Nephron progenitor cell (in vitro differentiated cells): ENCODE measurements at places on chromosomes 1 and 21.

GRCh38 chr1:36963006-36963405 is 71.3 kb downstream of the GRIK3 start:
- DNase-seq = no peak

DNA sequence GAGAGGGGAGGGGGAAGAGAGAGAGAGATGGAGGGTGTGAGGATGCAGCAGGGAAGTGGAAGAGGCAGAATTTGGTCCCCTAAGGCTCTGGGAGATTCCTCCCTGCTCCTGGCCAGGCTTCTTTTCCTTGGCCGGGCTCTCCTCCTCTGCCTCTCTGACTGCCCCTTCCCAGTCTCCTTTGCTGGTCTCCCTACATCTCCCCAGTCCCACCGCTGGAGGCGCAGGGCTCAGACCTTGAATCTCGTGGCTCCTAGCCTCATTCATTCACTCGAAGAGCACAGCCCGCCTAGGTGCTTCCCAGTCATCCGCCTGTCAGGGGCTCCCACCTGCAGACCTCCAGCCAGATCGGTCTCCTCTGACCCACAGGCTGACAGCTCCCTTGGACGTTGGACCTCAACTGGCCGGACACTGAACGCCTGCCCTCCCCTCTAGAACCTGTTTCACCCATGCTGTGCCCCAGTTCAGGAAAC is 76.5 kb downstream of the VWA5B1 start:
- DNase-seq = peak; percentile 58

DNA sequence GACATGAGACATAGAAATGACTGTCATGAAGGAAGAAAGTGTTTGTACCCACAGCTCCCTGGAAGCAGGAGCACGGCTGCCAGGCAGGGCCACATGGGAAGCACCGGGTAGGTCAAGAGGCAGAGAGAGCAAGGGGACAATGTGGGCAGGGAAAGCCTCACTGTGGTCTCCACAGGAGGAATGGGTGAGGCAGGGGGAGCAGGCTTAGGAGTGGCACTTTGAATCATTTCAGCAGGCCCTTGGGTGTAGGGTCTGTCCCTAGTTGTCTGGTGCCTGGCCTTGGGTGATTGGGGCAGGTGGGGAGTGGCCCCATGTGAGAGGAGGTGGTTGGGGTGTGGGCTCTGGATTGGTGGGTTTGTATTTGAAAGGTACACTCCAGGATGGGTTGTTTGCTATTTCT is 83.9 kb downstream of the PCBP3 start:
- no peak for DNase-seq

DNA sequence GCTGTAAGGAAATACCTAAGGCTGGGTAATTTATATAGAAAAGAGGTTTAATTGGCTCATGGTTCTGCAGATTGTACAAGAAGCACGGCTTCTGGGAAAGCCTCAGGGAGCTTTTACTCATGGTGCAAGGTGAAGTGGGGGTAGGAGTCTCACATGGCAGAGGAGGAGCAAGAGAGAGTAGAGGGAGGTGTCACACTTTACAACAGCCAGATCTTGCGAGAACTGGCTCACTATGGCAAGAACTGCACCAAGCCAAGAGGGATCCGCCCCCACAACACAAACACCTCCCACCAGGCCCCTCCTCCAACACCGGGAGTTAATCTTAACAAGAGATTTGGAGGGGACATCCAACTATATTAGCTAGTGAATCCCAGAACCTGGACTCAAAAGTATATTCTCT is 135.4 kb upstream of the SOD1 start:
- DNase-seq = peak; percentile 16

DNA sequence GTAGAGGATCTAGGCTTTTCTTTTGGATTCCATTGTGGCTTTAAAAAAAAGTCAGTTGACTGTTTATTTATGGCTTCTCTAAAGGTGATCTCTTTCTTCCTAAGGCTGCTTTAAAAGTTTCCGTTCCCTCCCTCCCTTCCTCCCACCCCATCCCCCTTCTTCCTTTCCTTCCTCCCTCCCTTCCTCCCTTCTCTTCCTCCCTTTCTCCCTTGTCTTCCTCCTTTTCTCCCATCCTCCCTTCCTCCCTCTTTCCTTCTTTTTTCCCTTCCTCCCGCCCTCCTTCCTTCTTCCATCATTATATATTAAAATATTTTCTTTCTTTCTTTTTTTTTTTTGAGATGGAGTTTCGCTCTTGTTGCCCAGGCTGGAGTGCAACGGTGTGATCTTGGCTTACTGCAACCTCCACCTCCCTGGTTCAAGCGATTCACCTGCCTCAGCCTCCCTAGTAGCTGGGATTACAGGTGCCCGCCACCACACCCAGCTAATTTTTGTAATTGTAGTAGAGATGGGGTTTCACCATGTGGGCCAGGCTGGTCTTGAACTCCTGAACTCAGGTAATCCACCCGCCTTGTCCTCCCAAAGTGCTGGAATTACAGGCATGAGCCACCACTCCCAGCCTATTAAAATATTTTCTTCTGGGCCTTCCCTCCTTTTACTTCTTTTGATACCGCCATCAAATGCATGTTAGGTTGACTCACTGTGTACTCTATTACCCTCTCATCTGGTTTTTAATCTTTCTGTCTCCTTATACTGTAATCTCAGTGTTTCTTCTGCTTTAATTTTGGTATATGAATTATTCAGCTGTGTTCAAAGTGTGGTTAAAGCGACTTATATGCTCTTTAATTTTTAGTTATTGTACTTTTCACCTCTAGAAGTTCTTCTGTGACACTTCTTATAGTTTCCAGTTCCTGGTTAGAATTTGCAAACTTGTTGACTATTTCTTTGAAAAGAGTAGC is 59.2 kb upstream of the ATP5PO start:
- DNase-seq = no peak
